Fibroblast of the aortic adventitia (primary cell): ENCODE measurements at places on chromosomes 7 and 10. TPM values are rescaled to one million over a fixed set of nuclear protein-coding genes. Genes with fewer than 3 reads are reported as not detected.

The GFRA1 gene
- total RNA-seq = 0.18 and 0.49 TPM in 2 replicates

The IL6 gene
- total RNA-seq = 3.8 and 10.2 TPM in 2 replicates

The GIMAP1 gene
- not detected in 2 replicates for total RNA-seq

The CNOT4 gene
- total RNA-seq = 7.1 and 21.1 TPM in 2 replicates
